ENCODE measurements at places on chromosomes 16 and 17. TPM values are rescaled to one million over a fixed set of nuclear protein-coding genes. Genes with fewer than 3 reads are reported as not detected.

FBXL19 gene
- 3.8 TPM for total RNA-seq

SPATA32 gene
- not detected for total RNA-seq

PRKCA gene
- total RNA-seq = 15.0 TPM

G6PC1 gene
- total RNA-seq = 505 TPM

ZP2 gene
- not detected for total RNA-seq

BEAN1 gene
- 0.26 TPM for total RNA-seq

ZNF287 gene
- total RNA-seq = 0.19 TPM

ARHGAP44 gene
- total RNA-seq = 0.49 TPM

CDH13 gene
- 4.6 TPM for total RNA-seq

DNA sequence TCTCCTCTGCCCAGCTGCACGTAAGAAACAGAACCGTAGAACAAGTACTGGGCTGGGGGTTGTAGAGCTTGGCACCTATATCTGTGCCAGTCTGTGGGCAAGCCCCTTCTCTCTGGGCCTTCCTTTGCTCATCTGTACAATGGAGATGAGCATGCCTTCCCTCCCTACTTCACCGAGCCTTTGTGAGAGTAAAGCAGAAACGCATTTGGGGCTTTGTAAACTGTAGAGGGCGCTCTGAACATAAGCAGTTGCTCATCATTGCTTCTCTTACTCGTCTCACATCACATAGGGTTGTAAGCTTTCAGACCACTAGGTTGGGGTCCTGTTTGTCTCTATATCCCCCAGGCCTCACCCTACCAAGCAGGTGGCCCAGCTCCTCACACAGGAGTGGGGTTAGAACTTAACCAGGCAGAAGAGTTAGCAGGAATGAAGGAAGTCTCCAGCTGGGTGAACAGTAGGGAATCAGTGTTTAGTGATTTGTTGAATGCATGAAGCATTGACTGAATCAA lies 15.1 kb downstream of the SAMD14 start:
- peak; percentile 46 for DNase-seq

GRCh38 chr17:35094902-35095301 lies 24.8 kb downstream of the RAD51D start:
- no peak for DNase-seq

DNA sequence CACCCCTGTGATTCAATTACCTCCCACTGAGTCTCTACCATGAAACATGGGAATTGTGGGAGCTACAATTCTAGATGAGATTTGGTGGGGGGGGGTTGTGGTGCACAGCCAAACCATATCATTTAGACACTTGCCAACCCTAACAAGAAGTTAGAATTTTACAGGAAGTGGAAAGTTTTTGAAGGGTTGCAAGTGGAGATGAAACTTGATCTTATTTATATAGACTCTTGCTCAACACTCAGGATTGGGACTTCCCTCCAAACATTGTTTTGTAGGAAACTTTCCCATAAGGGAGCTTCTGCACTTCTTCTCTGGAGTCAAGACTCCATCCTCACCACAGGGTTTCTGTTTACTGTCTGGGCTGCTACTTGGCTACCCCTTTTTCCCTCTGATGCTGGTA lies 266.7 kb upstream of the CDH11 start:
- DNase-seq = no peak

DNA sequence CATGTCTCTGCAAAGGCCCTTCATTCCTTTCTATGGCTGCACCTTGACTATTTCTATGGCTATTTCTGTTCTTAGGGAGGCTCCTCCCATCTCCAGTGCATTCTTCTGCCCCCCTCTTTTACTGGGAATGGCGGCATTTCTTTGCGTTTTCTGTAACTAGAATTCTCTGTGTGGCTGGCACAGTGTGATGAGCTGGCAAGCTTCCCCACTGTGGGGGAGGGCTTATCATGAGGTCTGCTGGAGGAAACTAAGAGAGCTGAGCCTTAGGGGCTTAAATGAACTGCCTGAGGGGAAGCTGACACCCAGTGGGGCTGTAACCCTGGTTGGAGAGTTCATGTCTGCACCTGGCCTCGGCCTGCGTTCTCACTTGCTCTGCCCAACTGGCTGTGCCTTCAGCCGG lies 1.5 kb upstream of the CARD14 start:
- no peak for DNase-seq
